ENCODE measurements at places on chromosomes 6 and 20.

GRCh38 chr6:499617-500016 lies 108.1 kb downstream of the IRF4 start:
- DNase-seq: no peak

DNA sequence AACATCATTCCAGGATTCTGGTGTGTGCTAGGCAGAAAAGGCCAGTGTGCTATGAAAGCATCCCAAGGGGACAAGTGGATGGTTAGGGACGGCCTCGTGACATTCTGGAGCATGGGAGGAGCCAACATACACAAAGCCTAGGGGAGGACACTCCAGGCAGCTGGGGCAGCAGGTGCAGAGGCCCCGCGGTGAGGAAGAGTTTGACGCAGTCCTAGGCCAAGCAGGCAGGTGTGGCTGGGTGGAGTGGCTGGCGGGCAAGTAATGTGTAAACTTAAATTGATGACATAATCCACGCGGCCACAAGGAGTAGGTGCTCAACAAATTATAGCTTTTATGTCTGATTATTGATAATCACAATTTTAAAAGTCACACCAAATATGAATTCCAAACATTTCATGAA lies 93.6 kb downstream of the TMEM242 start:
- DNase-seq: no peak

- DNase-seq: no peak
These were observed 778 bp downstream of the PSMG4 start for GRCh38 chr6:3259491-3259958.

DNA sequence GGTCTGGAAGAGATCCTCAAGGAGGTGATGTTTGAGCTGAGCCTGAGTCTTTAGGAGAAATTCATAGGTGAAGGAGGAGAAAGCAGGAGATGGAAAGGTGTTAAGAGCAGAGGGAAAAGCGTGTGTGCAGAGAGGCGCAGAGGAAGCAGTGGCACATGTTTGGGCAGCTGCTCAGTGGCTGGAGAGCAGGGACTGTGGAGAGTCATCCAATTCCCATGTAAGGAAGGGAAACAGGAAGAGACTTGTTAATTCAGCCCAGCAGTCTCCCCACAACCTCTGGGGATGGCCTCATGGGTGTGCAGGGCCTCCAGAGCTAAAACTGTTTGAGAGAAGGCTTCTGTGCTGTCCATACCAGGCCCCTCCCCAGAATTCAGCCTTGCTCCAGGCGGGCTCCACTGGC lies 16.2 kb downstream of the AAR2 start:
- DNase-seq: no peak

GRCh38 chr6:2625581-2625980 lies 125.1 kb downstream of the MYLK4 start:
- DNase-seq: no peak

DNA sequence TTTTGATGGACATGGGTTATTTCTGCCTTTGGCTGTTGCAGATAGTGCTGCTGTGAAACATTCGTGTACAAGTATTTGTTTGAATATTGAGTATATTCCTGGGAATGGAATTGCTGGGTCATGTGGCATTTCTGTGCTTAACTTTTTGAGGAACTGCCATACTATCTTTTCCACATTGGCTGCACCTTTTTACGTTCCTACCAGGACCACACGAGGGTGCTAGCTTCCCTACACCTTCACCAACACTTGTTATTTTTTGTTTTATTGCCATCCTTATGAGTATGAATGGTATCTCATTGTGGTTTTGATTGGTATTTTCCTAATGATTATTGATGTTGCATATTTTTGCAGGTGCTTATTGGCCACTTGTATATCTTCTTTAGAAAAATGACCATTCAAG lies 47.8 kb upstream of the PLCG1 start:
- no peak for DNase-seq

GRCh38 chr6:20487669-20488375 lies 46.4 kb upstream of the CDKAL1 start:
- DNase-seq: no peak

DNA sequence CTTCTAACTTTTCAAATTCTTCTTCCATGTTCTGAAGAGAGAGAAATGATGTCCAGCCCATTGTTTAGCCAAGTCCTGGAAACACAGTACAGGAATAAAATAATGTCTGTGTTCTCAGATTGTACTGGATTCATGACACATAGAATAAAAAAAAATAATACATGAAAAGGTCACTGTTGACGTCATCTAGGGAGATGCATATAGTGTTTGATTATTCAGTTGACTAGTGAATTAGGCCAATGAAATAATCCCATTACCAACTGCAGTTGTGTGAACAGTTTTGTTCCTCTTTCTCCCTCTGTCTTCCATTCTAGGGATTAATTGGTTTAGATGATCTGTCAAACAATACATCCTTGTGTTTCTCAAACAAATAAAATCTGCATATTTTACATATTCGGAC lies 222.8 kb downstream of the ALDH8A1 start:
- DNase-seq: no peak

- DNase-seq: no peak
These were observed at the start of gene RSPH9 for GRCh38 chr6:43644940-43645612. Gene RSPH9, plus strand, starts transcription at chr6:43645036. Its CDS starts 63 bp downstream, at chr6:43645099.

DNA sequence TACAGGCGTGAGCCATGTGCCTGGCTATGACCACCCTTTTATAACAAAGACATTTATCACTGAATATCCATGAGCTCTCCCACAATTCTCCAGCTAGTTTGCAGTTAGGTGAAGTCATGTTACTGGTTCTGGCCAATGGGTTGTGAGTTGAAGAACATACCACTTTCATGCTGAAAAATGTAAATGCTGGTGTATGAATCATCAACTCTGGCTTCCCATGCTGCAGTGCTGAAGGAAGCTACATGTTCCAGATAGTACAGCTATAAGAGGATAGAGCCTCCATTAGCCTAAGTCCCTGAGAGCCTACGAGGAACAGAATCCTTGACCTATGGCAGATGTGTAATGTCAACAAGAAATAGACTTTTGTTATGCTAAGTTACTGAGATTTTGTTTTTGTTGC lies 180.4 kb downstream of the BTBD9 start:
- no peak for DNase-seq

- no peak for DNase-seq
These were observed 7.0 kb downstream of the GRIK2 start for GRCh38 chr6:101400326-101401135.

DNA sequence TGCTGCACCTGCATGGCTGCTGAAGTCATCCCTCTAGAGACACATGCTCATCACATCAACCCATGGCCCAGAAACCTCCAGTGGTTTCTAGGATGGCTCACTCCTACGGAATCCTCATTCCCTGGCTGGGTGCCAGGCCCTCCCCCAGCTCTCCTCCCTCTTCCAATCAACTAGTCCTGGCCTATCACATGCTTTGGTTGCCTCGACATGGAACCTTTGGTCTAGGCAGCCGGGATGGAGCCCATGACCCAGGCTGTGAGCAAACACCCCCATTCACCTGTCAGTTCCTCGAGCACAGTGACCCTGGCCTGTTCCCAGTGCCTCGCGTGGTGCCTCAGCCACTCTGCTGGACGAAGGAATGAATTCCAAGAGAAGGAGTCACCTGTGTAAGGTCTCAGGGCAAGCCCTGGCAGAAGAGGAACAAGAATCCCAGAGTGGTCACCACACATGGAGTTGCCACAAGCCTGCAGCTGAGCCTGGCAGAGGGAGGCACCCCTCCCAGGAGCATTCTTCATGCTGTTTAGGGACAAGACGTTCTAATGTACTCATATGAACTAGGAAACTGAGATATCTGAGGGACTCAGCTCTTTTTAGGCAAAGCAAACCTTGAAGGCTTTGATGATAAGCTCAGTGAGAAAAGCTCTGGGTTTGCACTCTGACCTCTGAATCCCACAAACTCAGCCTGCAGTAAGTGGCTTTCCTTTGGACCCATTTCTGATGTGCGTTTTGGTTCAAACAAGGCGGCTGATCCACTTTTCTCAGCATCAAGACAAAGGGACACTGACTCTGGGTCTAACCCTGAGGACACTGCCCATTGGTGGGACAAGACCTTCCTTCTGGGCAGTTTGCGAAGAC lies 40.2 kb downstream of the PPP1R3G start:
- DNase-seq: no peak

- no peak for DNase-seq
These were observed 488.2 kb downstream of the PRKN start for GRCh38 chr6:162239330-162239729.

- DNase-seq: peak; percentile 79
These were observed 1019.5 kb upstream of the CITED2 start for GRCh38 chr6:140393665-140394540.

DNA sequence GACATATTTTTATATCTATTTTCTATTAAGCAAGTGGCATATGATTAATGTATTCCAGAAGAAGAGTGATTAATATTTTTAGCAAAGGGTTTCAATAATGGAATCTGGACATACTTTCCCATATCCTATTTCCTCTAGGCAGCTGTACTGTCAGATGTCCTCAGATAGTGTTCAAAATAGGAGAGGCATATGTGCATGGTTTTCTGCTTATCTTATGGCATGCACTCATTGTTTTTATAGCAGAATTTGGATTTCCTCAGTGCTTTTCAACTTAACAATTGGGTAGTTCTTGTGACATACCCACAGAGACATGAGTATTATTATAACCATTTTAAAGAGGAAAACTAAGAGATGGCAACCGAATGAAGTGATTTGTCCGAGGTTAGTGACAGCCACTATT lies 12.6 kb upstream of the SLC17A5 start:
- no peak for DNase-seq

DNA sequence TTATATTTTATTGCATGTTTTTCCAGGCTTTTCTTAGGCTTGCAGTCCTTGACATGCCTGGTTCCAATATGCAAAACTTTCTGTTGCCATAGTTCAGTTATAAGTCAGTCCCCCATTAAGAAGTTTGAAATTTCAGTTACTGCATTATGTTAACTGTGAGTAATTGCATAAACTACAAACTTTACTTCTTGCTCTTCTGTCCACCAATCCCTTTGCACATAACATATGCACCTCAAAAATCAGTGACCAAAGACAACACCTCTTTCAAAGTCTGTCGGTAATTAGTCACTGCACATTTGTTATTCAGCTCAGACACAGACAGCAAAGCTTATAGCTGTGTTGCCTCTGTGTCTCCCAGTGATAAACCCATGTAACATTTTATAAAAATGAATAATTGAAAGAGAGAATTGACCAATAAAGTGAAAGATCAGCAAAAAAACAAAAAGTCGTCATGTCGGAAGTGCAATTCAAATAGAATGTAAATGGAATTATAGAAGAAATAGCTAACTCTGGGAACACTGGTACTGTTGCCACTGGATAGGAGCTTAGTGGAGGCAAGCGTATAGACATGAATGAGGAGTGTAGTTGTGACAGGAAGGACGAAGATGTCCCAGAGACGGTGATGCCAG lies 50.3 kb upstream of the BTBD3 start:
- DNase-seq: no peak

GRCh38 chr6:147868427-147869190 lies 360.1 kb downstream of the SAMD5 start:
- DNase-seq: peak; percentile 58

DNA sequence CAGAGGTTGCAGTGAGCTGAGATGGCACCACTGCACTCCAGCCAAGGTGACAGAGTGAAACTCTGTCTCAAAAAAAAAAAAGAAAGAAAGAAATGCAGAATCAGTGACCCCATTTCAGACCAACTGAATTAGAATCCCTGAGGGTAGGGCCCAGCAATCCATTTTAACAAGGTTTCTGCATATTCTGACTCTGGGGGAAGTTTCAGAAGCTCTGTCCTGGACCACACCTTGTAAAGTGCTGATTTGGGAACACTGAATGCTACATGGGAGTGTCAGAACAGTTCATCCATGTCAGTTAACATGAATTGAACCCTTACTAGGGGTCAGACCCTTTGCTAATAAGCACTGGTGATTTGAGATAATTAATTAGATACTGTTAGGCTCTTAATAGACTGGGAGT lies 52.0 kb downstream of the SNAP25 start:
- no peak for DNase-seq

- DNase-seq: no peak
These were observed 19.6 kb upstream of the TRAM2 start for GRCh38 chr6:52596371-52597028.

DNA sequence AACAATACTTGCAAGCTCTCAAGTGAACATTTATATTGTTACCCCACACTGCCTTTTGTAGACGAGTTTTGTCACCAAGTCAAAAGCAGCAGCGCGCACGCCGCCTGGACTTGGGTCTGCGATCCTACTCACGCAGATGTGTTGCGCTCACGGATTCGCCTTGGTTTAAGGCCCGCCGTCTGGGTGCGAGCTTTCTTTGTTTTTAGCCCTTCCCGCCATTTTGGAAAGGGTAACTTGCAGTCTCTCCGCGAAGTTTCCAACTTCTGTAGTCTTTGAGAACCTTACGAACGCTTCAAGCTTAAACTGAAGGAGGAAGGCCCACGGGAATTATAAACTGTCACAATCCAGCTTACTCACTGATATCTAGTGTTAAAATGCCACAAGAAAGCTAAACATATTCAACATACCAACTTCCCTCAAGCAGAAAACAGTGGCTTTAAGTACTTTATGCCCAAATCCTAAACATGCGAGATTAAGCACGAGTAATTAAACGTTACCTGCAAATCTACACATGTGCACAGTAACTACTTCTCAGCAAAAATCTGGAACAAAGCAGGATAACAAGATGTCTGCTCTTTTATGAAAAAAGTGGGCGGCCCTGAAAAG lies 80.4 kb upstream of the BTN3A2 start:
- no peak for DNase-seq

GRCh38 chr20:24670341-24670872 lies 201.0 kb downstream of the SYNDIG1 start:
- DNase-seq: no peak

DNA sequence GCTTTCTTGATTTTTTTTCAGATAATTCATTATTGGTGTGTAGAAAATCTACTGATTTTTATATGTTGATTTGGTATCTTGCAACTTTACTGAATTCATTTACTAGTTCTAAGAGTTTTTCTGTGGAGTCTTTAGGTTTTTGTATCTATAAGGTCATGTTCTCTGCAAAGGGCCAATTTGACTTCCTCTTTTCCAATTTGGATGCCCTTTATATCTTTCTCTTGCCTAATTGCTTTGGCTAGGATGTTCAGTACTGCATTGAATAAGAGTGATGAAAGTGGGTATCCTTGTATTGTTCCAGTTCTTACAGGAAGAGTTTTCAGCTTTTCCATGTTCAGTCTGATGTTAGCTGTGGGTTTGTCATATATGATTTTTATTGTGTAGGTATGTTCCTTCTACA lies 14.4 kb upstream of the NKX2-4 start:
- DNase-seq: no peak

All from glomerular endothelial cell (primary cell).